ENCODE measurements at places on chromosomes 12 and 14.

GRCh38 chr14:23085458-23085857 lies 9.5 kb downstream of the ACIN1 start:
- DNase-seq, result peak; percentile 21

DNA sequence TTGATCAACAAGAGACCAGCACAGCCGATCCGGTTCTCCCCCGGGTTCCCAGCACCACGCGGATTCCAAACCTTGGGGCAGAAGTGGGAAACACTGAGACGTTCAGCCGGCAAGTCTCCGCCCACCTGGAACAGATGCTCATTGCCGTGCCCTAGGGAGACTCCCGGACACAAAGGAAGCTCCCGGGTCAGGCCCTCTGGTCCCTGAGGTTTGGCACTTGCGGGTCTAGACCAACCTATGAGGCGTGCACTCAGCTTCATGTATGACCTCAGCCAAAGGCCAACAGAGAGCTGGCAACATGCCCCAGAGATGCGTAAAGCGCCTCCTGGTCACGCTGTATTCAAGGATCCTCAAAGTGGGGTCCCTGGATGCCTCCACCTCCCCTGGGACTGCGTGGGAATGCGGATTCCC lies 2.5 kb downstream of the RIMBP2 start:
- no peak for DNase-seq

GRCh38 chr12:121731473-121731872 lies 18.9 kb downstream of the TMEM120B start:
- DNase-seq, result no peak

- DNase-seq, result no peak
Observed at GRCh38 chr12:57813971-57814772, 4.4 kb downstream of the AVIL start.

DNA sequence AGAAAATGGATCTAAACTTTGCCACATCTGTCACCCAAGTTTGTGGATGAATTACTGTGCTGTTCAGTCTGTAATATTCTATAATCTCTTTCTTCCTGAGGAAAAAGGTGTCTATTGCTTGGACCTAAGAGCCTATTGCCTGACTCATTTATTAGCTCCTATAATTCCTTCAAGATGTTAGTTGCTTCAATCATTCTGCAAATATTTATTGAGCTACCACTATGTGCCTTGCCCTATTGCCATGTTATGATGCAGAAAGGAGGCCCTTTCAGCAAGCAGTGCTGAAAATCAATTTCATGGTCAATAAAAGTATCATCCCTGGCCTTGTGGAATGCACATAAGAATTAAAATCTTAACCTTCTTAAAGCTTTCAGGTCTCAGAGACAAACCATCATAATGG lies 113.6 kb downstream of the CCER1 start:
- DNase-seq, result no peak

DNA sequence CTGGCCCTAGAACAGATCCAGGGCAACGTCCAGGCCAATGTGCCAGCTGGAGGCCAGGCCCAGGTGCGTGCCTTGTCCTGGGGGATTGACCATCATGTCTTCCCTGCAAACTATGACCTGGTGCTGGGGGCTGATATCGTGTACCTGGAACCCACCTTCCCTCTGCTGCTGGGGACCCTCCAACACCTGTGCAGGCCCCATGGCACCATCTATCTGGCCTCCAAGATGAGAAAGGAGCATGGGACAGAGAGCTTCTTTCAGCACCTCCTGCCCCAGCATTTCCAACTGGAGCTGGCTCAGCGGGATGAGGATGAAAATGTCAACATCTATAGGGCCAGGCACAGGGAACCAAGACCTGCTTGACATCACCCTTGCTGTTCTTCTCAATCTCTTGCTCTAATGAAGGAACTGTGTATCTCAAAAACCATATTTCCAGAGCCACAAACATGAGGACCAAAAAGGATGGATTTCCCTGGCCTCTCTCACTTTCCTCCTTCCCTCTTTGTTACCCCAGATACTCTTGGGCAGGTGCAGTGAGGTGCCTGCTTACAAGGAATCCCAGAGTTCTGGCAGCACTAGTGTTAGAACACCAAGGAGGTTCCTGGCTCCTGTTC lies 2.2 kb upstream of the TSFM start:
- no peak for DNase-seq

- no peak for DNase-seq
Observed at GRCh38 chr12:81300454-81300853, 222.6 kb downstream of the ACSS3 start.

- DNase-seq, result no peak
Observed at GRCh38 chr12:94429633-94430032, 30.0 kb downstream of the CEP83 start.

GRCh38 chr14:31939934-31940333 lies 137.2 kb upstream of the ARHGAP5 start:
- no peak for DNase-seq

DNA sequence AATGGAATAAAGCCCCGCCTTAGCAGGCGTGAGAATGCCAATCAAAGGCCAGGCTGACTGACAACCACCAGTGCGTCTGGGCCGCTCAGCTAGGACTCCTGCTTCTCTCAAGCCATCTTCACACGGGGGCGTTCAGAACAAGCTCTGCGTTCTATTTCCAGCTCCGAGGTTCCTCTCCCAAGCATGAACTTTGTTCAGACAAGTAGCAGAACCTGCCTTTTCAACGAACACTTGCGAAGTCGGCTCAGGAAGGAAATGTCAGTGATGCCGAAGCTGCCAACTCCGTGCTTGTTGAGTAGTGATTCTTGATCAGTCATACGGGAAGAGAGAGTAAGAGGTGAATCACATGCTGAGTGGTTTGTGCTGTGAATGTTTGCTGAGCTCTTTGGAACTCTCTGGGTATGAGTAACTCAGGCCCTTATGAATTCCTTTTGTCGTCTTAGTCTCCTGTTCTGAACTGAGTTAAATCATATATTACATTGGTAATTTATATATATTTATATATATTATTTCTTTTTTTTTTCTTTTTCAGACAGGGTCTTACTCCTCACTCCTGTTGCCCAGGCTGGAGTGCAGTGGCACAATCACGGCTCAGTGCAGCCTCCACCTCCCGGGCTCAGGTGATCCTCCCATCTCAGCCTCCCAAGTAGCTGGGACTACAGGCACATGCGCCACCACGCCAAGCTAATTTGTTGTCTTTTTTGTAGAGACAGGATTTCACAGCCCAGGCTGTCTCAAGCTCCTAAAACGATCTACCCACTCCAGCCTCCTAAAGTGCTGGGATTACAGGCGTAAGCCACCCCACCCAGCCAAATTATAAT lies 29.4 kb upstream of the BCL7A start:
- DNase-seq, result peak; percentile 89

DNA sequence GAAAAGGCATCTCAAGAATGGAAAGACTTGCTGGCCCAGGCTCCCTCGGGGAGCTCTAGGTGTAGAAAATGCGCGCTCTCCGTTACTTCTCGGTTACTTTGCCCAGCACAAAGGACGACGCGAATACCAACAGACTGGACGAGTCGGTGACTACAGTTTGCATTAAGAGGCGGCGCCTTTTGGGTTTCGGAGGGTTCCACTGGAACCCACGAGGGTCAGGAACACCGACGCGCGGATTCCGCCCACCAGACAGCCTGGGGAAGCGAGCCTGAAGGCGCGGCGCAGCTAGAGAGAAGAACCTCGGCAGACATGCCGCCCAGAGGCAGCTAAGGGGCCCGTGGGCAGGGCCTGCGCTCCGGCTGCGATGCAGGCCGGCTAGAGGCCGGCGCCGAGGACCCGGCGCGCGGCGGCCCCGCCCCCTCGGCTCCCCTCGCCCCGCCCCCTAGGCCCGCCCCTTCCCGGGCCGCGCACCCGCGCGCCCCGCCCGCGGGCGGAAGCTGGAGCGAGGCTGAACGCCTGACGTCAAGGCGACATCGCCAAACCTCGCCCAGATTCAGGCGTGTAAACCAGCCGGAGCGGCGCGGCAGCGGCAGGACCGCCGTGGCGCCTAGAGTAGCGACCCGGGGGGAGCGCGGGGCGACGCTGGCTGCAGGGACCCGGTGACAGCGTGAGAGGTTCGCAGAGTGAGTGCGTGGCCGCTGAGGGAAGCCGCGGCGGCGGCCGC lies at the start of gene RAP1B:
Gene RAP1B (plus strand): TSS at position 530 of the 724 bp plus-strand sequence. CDS start 37,826 bp downstream, outside the sequence.
- DNase-seq, result peak; percentile 88

DNA sequence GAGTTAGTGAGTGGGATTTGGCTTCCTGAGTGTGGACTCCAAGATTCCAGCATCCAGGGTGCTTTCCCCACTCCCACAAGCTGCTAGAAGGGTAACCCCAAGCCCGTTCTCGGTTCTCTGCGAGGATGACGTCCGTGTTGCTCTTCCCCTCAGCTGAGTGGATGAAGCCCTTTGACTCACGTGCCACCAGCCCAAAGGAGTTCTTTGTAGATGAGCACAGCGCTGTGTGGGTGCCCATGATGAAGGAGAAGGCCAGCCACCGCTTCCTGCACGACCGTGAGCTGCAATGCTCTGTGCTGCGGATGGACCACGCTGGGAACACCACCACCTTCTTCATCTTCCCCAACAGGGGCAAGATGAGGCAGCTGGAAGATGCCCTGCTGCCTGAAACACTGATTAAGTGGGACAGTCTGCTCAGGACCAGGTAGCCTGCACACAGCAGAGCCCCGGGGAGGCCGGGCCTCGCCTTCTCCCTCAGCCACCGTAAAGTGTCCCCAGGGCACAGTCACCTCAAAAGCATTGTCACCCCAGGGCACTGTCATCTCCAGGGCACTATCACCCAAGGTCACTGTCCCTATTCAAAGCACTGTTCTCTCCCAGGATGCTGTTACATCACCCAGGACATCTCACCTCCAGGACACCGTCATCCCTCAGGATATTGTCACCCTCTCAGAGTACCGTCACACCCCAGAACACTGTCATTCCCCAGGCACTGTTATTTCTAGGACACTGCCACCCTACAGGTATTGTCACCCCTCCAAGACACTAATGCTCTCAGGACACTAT lies 31.3 kb downstream of the SERPINA3 start:
- no peak for DNase-seq

DNA sequence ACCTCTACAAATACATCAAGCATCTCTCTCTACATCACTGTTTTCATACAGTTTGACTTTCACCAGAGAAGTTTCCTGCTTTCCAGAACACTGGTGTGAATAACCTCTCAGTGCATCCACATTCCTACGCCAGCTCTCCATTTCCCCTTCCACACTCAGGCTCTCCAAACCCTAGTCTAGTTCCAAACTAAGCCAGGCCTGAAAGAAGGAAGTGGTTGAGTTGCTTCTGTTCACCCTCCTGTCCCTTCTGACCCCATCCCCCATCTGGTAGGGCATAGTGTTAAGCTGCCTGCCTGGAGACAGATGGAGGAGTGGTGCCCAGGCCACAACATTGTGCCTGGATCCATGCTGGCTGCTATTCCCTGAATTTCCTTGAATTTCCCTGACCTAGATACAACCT lies 132.4 kb downstream of the GPR65 start:
- peak; percentile 6 for DNase-seq

DNA sequence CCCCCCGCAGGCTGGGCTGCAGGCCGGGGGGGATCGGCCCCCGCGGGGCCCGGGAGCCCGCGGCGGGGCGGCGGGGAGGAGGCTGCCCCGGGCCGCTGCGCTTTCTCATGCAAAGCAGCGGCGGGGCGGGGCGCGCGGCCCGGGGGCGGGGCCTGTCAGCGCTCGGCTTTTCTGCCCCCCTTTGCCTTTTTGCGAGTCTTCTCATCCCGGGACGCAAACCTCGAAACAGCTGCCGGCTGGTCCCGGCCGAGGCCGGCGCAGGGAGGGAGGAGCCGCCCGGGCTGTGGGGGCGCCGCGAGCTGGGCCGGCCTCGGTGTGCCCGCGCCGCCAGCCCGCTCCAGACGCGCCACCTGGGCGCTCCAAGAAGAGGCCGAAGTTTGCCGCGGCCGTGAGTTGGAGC lies at the start of gene FZD10:
Gene FZD10 (plus strand): TSS at position 198 of the 400 bp plus-strand sequence. CDS start 479 bp downstream, outside the sequence.
- no peak for DNase-seq

GRCh38 chr12:94832780-94833681 lies 170.5 kb downstream of the NDUFA12 start:
- DNase-seq, result peak; percentile 47

GRCh38 chr12:14826491-14826890 lies 12.5 kb upstream of the SMCO3 start:
- DNase-seq, result no peak

GRCh38 chr14:101364503-101365328 lies 196.6 kb upstream of the DIO3 start:
- no peak for DNase-seq

DNA sequence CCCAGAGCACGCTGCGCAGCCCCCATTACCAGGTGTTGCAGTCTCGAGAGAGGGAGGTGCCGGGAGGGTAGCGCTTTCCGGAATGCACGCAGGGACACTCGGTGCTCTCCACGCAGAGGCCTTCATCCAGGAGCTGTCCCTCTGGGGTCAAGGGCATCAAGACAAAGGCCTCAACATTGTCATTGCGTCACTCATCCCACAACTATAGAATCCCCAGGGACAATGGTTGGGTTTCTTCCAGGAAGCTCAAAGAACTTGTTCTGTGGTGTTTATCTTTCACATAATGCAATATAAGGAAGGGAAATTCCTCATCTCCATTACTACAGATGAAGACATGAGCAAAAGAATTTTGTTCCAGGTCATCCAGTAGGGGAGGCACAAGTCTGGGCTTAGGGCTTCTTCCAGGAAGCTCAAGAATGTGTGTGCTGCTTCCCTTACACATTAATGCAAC lies 52.1 kb downstream of the VWF start:
- no peak for DNase-seq

DNA sequence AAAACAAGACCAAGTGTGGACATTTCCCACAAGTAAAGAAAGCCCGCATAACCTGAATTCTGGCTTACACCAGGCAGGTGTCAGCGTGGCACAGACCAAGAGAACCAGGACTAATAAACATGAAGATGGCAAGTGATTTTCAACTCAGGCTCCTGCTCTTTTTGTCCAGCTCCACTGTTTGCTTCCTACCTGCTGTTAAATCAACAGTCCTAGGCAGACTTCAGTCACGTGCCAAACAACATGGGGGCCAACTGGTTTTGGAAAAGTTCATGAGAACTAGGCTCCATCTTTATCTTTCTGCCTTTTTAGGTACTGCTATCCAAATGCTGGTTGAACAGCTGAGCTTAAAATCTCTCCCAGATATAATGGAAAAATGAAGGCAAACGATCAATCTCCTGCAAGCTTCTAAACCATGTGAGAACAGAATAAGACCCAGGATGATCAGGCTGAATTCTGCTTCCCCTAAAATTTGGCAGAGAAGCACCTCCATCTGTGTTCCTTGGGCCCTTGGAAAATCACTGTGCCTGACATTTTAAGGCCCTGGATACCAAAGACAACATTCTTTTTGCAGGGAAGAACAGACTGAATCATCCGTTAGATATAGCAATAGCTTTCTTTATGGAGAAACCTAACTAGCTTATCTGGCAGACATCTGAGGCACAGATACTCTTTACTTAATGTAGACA lies 215.6 kb upstream of the USP15 start:
- no peak for DNase-seq

GRCh38 chr14:29459531-29459930 lies 468.1 kb downstream of the PRKD1 start:
- DNase-seq, result no peak

GRCh38 chr12:108634341-108634751 lies 652 bp upstream of the SELPLG start:
- peak; percentile 69 for DNase-seq

GRCh38 chr12:124994437-124994975 lies 1.1 kb downstream of the BRI3BP start:
- peak; percentile 55 for DNase-seq

Measured in CD14-positive monocyte (primary cell).